ENCODE measurements at places on chromosomes 5 and 9.

- no peak for DNase-seq
These were observed 12.5 kb downstream of the ST8SIA4 start for GRCh38 chr5:100890461-100891008.

GRCh38 chr5:72470826-72471225 is 36.4 kb downstream of the ZNF366 start:
- DNase-seq, result no peak

DNA sequence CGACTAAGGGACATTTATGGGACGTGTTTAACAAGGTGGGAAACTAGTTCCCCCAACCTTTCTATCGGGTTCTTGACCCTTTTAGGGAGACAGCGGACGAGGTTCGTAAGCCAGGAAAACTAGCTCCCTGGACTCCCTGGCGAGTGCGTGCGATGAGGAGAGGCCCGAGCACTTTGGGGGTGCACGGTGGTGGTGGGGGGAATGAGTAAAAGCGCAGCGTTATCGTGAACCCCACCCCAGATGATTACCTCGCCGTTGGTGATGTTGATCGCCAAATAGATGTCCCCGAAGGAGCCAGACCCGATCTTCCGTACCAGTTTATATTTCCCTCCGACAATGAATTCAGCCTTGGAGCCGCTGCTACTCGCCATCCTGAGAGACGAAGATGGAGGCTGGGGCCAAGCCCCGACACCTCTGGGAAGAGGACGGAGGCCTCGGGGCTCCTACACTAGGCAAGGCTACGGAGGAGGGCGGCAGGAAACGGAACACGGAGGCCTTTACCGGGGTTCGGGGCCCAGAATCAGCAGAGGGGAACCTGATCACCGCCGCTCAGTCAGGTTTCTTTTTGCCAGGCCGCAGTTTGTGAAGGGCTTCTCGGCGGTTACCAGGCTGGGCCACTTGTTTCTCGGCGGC is 529 bp downstream of the CSNK1A1 start:
- DNase-seq, result no peak

- DNase-seq, result no peak
These were observed 80.0 kb upstream of the SNX2 start for GRCh38 chr5:122694884-122695283.

Data from Ammon's horn (tissue), 1 donor.